ENCODE measurements at places on chromosomes 3 and 15.

DNA sequence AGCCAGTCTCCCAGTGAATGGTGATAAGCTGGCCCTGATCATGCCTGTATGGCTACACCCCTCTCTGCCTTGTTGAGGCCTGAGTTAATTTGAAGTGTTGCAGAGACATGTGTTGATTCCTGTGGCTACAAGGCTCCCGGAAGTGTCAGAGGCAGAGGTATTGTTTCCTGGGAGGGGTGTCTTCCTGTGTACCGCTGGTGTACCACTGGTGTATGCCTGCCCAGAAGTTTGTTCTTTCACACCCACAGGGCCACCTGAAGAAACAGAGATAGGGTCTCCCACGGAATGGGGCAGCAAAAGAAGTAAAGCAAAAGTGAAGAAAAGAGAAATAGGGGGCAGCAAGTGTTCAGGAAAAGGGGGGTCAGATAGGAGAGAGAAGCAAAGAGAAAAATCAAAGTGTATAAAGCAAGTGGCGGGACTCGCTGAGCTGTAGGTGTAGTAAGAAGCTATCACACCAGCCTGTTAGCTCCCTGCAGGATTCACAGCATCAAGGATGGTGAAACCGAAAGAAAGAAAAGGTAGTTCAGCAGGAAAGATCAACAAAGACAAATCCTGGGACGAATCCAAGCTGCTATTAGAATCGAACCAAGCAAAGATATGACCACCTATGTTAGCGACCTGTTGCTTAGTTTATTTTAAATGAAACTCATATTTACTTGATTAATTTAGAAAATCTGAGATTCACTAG is 36.6 kb upstream of the CD47 start:
- peak; percentile 54 for DNase-seq

DNA sequence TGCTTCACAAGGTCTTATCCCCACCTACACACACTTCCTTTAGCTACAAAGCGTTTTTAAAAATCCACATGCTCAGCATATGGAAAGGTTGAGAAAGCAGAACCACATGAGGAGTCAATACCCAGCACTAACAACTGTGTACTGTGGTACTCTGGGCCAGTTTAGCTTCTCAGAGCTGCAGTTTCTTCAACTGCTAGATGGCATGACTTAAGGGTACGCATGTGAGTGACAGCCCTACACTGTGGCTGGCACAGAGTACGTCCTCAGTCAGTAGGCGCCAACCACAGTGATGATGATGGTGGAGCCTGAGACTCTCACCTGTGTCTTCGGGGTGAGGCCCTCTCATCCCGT is 17.4 kb downstream of the CCDC12 start:
- peak; percentile 63 for DNase-seq

GRCh38 chr15:52117549-52117948 is 5.0 kb upstream of the BCL2L10 start:
- DNase-seq, result no peak

GRCh38 chr15:89074402-89075012 is 13.7 kb upstream of the ABHD2 start:
- no peak for DNase-seq

DNA sequence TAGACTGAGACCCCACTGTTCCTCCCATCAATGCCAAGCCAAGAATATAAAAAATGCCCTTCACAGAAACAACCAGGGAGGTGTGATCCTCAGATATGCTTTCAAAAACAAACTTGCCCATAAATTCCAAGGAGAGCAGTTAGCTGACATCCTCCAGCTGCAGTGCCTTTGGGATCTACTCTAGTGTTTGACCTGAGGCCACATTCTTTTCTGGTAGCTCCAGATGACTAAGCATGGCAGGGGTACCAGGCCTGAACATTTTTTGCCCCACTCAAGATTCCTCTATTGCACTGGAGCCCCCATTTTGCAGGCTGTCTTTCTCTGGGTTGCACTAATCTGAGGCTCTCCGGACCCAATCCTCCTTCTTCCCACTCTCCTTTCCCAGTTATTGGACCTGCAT is 27.9 kb upstream of the ACP3 start:
- DNase-seq, result no peak

GRCh38 chr3:183779896-183780465 is 45.4 kb downstream of the MAP6D1 start:
- no peak for DNase-seq

DNA sequence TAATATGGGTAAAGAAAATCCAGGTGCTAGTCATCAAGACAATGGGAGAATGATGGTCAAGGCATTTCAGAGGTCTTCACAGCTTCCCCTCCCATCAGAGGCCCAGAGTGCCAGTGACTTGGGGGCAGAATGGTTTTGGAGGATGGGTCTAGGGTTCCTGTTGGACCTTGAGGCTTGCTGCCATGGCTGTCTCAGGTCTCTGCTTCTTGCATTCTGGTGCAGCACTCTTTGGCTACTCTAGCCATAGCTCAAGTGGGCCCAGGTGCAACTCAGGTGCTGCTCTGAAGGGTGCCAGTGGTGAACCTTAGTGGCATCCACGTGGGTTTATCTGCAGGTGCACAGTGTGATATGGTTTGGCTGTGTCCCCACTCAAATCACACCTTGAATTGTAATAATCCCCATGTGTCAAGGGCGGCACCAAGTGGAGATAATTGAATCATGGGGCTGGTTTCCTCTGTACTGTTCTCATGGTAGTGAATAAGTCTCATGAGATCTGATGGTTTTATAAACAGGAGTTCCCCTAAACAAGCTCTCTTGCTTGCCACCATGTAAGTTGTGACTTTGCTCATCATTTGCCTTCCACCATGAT is 48.5 kb upstream of the PEX5L start:
- no peak for DNase-seq

DNA sequence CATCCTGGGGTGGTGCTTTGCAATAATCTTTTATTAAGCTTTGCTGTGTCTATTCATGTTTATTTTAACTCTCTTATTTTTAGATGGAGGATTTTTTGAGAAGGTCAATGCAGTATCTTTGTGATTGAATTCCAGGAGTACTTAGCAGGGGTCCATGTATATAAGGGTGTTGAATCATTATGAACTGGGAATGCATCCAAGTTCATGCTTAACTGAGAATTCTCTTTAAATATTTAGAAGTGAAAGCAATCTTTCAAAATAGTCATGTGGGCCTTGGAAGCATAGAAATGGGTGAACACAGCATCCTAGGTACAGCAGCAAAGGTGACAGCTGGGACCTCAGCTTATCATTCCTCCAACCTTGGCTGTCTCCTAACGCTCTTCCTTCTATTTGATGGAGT is 27.3 kb downstream of the SPTSSB start:
- DNase-seq, result no peak
